ENCODE measurements at places on chromosomes 5 and 9. TPM values are rescaled to one million over a fixed set of nuclear protein-coding genes. Genes with fewer than 3 reads are reported as not detected.

GRCh38 chr9:18829873-18830272 lies 203.1 kb downstream of the SAXO1 start:
- DNase-seq: no peak
- H3K36me3 ChIP-seq: no peaks in the 10 kb centered on the region
- no peak overlapping the region for H3K27ac ChIP-seq
- no peaks in the 10 kb centered on the region for H3K4me1 ChIP-seq
- no peaks in the 10 kb centered on the region for H3K27me3 ChIP-seq

- no peaks in the 10 kb centered on the region for H3K27me3 ChIP-seq
- H3K4me3 ChIP-seq: no peak overlapping the region
- no peaks in the 10 kb centered on the region for H3K4me1 ChIP-seq
- H3K36me3 ChIP-seq: no peaks in the 10 kb centered on the region
- DNase-seq: no peak
Observed at GRCh38 chr5:5658226-5658625, 235.7 kb downstream of the ICE1 start.

GRCh38 chr5:116354699-116355098 lies 219.9 kb downstream of the SEMA6A start:
- no peak overlapping the region for H3K4me3 ChIP-seq
- no peak for DNase-seq
- no peaks in the 10 kb centered on the region for H3K27me3 ChIP-seq
- H3K27ac ChIP-seq: no peak overlapping the region
- H3K4me1 ChIP-seq: no peaks in the 10 kb centered on the region

DNA sequence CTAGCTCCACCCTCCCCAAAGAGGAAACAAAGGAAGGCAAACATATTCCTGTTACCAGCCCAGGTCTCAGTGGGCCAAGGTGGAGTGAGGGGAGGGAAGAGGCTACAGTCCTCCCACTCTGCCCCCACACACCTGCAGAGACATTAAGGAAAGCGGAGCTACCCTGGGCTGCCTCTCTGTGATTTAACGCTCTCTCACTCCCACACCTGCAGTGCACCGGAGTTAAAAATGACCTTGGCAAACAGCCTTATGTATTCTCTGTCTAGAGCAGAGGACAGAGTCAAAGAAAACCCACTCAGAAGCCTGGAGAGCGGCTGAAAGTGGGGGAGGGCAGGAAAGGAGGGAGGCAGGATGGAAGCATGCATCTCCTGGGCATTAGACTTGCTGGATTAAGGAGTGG lies 32.7 kb downstream of the KCNIP1 start:
- no peaks in the 10 kb centered on the region for H3K27me3 ChIP-seq
- peaks cover 3% of the 10 kb centered on the region for H3K4me1 ChIP-seq
- no peak overlapping the region for H3K4me3 ChIP-seq
- no peak overlapping the region for H3K27ac ChIP-seq
- DNase-seq: no peak

- H3K4me1 ChIP-seq: no peaks in the 10 kb centered on the region
- no peak overlapping the region for H3K27ac ChIP-seq
- H3K27me3 ChIP-seq: no peaks in the 10 kb centered on the region
- H3K4me3 ChIP-seq: no peak overlapping the region
Observed at GRCh38 chr9:18579536-18579935, 105.6 kb downstream of the ADAMTSL1 start.

GRCh38 chr5:52605317-52606313 lies 182.1 kb upstream of the ITGA1 start:
- H3K27ac ChIP-seq: no peak overlapping the region
- no peaks in the 10 kb centered on the region for H3K36me3 ChIP-seq
- DNase-seq: no peak
- H3K27me3 ChIP-seq: no peaks in the 10 kb centered on the region
- H3K4me3 ChIP-seq: no peak overlapping the region

Gene PLPPR1
- total RNA-seq: 2.0 TPM

Gene GTF2H2
- 43.6 TPM for total RNA-seq

Gene RAI14
- 95.8 TPM for total RNA-seq

Gene TAF11L2
- total RNA-seq: not detected

Gene MRNIP
- 29.4 TPM for total RNA-seq
